Stimulated activated CD8-positive, alpha-beta memory T cell treated with anti-CD3 and anti-CD28 coated beads, Interleukin-12 subunit alpha, Interleukin-12 subunit beta, amount 100 ng/mL, for 4 hours (primary cell): ENCODE measurements at places on chromosomes 12 and 14.

DNA sequence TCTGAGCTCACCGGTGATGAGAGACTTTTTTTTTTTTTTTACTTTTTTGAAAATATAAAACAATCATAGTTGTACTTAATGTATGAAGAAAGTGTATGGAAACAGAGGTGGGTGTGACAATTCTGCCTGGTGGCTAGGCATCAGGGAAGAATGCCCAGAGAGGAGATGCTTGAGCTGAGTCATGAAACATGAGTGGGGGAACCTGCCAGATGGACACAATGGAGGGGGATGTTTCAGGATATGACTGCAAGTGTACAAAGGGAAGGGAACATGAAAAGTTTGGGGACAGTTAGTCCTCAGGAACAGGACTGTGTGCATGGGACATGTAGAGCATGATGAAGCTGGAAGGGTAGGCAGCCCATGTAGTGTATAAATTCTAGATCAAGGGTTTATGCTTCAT is 274.2 kb upstream of the E2F7 start:
- no peak for DNase-seq

GRCh38 chr12:46788072-46788887 is 37.5 kb downstream of the SLC38A4 start:
- DNase-seq, result no peak

DNA sequence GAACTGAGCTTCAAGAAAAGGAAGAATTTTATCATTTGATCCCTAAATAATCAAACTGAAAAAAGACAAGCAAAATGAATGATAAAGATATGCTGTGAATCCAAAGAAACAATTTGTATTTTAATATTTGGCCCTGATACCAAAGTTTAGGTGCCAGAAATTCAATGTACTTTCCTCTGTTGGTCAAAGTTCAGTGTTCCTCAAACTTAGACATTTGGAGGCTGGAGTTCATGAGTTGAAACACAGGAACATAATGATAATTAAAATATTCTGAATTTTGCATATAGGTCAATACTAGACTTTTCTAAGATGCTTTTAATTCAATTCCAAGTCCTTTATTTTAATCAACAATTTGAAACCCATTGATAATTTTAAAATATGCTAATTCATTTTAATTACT is 1007.7 kb upstream of the ATXN7L3B start:
- DNase-seq, result no peak

GRCh38 chr12:50882563-50882962 is 39.8 kb downstream of the TMPRSS12 start:
- DNase-seq, result no peak

GRCh38 chr12:6341417-6342139 is at the start of gene TNFRSF1A:
Gene TNFRSF1A, minus strand, starts transcription at chr12:6342076. Its CDS starts 262 bp downstream, at chr12:6341814.
- no peak for DNase-seq

GRCh38 chr14:96623676-96624484 is 121.7 kb downstream of the PAPOLA start:
- DNase-seq, result no peak

DNA sequence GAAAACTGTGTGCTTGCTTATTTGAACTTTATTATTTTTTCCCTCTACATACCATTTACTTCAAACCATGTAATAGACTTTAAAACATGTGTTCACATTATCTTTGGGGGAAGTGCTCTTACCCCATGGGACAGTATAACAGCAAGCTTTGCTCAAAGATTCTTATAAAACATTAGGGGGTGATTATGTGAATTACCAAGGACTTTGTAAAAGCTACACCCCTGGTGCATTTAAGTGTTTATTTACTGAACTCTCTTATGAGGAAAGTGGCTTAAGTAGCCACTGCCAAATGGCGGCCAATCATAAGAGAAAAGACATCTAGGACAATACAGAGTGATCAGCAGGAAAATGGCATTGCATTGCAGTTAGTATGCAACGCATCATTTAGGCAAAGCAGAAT is 70.3 kb downstream of the CAPZA3 start:
- no peak for DNase-seq

DNA sequence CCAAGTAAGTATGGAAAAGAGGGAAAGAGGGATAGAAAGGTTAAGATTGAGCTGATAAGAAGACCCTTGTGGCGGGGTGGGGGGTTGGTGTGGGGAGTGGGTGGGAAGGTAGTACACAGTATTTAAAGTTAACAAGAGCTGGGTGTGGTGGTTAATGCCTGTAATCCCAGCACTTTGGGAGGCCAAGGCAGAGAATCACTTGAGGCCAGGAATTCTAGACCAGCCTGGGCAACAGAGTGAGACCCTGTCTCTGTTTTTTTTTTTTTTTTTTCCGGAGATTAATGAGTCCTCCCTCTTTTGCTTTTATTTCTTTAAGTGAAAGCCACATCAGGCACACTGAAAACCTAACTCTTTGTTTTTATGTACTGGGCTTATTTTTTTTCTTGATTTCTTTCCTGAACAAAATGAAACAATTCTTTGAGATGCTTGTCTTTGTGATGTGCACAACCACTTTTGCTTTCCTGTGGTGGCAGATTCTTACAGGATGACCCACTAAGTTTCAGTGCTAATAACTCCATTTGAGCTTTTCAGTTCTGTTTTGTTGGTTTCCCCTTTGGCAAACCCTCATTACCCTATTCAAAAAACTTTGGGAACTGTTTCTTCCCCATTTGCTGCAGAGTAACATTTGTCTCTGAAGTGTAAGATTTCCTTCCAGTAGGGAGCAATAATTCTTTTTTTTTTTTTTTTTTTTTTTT is 54.8 kb downstream of the WNK1 start:
- no peak for DNase-seq

DNA sequence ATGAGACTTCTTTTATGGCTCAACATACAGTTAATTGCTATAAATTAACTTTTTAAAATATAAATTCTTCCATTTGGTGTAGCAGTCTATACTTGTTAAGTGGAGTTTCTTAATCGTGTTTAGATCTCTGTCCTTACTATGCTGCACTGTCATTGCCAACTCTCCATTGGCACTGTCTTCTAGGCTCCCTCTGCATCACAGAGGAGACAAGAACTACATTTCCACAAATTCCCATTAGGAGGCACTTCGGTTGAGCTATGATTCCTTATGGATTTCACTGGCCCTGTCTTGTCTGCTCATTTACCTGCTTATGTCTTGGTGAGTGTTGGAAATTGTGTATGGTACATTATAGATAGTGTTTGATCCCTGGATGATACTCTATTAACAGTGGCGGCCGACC is 630.9 kb upstream of the ATXN7L3B start:
- no peak for DNase-seq

DNA sequence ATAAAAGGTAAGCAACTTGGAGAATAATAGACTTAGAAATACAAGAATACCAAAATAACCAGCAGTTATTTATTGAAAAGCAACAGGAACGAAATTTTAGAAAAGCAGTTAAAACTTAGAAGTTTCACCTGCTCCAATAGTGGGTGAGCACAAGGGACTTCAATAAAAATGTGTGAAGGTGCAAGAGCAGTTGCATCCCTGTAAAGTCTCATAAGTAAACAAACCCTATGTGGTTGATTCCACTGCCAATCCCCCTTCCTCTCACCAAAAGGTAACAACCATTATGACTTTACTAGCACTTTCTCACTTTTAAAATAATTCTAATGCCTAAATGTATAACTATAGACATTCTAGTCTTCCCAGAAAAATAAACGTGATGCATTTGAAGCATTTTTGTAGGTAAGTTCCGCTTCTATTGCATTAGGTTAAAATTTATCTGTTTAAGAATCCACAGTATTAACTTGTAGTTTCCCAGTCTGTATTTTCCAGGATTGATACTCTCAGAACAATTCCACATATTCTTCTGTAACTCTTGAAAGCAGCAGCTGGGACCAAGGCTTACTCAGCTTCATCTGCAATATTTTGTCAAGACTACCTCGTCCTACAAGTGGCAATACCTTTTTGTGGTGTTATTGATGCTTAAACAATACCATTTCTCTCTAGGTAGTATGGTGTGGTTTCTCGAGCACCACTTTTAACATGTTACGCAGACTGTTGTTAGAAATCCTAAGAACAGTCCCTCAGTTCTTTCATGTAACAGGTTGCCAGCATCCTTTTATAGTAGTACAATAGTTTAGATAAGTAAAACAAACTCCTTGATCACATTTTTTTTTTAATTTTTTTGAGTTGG is 32.1 kb downstream of the HNRNPC start:
- DNase-seq, result no peak

DNA sequence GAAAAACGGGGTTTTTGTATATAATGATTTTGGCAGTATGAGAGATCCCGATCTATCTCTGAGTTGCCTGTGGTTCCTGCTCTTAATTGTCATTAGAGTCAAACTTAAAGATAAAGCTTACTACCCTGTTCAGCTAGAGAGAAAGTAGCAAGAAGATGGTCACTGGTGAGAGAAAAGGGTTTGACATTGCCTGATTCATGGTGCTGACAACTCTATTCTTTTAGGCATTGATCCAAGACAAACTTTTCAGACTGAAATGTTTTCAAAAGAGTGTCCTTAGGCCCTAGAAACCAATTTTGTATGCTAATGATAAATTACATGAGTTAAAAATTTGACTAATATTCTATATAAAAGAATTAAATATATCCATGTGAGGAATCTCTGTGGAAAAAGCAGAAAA is 35.1 kb downstream of the PELI2 start:
- no peak for DNase-seq

DNA sequence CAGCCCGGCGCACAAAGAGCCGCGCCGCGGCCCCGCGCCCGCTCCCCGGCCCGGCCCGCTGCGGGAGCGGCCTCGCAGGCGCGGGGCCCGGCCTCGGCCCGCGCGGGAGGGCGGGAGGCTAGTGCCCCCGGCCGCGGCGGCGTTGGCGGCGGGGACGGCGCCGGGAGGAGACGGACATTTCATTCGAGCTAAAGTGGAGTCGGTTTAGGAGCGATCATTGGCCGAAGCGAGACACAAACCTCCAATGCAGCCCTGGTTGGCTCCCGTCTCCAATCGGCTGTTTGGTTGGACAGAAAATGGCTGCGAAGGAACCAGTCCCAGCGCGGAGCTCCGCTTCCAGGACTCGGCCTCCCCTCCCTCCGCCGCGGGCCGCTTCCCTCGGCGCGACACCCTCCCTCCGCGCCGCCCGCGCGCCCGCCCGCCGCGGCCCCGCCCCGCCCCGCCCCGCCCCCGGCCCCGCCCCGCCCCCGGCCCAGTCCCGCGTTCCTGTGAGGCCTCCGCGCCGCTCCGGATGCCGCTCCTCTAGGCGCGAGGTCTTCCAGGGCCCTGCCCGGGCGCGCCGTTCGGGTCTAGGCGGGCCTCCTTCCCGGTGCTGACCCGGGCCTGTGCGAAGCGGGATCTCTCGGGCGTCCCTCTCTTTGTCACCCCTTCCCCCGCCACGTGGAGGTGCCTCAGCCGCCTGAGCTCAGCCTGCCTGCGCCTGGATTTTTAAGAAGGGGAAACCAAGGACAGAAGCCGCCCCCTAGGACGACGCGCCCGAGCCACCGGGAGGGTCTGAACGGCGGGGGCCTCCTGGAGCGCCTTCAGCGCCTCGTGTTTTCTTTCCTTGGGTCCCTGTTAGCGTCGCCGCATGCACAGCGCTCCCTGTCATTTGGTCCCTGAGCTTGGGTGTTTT is at the start of gene NFYB:
TSS of gene NFYB (minus strand) at position 309 of the 895 bp plus-strand sequence. CDS start 2,757 bp downstream, outside the sequence.
- DNase-seq, result peak; percentile 82

DNA sequence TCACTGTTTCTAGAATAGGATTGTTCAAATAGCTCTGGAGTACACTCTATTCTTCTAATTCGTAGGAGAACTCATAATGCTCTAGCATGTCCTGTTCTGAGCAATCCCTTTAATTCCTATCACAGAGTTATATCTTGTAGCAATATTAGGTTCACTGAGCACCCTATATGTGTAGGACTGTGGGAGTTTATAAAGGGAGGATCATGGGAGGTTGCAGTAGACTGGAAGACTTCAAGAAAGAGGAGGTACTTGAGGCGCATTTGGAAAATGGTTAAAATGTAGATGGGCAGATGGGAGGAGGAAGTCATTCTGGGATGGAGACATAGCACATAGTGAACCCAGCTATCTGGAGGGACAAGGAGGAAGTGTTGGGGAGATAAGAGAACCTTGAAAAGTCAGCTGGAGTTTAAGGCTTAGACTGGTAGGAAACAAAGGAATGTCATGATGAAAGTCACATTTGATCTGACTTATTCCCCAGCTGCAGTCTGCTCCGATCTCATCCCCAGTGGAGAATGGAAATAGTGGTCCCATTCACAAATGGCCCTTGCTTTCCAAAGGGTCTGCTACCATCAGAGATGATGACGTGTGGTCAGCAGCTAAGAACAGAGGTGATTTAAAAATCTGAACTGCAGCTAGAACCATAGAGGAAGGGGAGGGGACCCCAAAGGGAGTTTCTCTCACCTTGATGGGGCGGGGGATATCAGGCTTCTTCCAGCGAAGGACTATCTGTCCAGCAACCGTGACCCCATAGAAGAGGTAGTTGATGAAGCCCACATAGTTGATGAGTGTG is 10.1 kb upstream of the CEBPE start:
- DNase-seq, result no peak

- no peak for DNase-seq
Measured at GRCh38 chr12:89348894-89349699, 3.2 kb downstream of the DUSP6 start.

DNA sequence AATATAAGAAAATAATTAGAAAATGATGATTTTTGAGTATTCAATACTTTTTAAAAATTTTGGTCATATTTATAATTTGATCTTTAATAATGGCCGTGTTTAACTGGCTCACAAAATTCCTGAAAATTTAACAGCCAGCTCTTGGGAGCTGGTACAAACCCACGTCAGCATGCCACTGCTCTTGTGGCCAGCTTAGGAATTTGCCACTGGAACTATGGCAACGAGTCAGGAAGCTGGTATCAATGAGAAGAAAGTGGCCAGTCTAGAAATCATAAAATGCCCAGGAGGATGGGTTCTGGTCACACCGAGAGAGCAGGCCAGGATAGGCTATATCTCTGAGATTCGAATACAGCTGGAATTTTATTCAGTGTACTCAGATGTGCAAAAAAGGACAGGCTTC is 72.2 kb upstream of the PLEKHG3 start:
- no peak for DNase-seq

- DNase-seq, result peak; percentile 23
Measured at GRCh38 chr12:68358532-68359485, 26.6 kb upstream of the MDM1 start.

GRCh38 chr12:103077108-103077773 is 119.8 kb downstream of the ASCL1 start:
- no peak for DNase-seq
